ENCODE measurements at places on chromosomes 4 and X.

GRCh38 chr4:149265645-149266044 lies 550.0 kb downstream of the IQCM start:
- DNase-seq: no peak

DNA sequence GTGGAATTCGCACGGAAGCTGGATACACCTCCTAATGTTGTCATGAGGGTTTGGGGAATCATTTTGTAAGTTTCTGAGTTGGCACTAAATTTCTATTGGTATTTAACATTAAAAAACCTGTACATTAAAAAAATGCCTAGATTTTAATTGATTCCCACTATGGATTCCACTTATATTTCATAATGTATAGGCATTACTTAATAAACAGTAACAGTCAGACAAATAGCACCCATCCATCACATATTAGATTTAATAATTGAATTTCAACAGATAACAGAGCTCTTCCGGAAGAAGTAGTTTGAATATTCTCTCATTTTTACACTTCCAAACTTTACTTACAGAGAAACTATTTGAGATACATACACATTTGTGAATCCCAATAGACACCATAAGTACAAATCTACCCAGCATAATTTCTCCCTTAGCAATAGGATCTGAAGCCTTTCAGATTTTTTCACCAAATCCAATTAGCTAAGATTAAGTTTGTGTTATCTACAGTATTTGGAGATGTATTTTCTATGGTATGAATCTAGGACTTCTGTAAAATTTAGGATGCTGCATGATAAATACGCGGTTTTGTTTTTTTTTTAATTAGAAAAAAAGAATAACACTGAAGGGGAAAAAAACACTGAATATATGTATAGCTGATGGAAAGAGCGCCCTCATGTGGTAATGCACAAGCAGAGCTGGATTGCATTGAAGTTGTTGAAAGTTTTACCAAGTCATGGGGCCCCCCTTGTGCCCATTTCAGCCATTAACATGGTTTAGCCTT lies 12.2 kb upstream of the ODAM start:
- DNase-seq: peak; percentile 7

- no peak for DNase-seq
Measured at GRCh38 chr4:107804956-107805355, 19.8 kb upstream of the SGMS2 start.

DNA sequence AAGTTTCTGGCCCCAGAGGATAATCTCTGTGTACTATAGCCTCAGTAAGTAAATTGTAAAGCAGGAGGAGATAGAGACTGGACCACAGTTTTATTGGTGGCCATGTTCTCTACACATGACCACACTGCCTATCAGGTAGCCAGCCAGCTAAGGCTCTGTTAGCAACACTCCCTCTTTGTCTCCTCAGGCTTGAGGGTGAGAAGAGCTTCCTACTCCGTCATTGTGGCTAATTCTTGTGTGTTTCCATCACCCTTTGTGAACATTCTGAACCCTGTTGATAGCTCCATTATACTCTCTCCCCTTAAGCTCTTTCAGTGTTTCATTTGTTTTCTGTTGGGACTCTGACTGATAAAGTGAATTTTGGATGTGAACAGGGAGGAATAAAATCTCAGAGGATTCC lies 233.4 kb downstream of the CFAP299 start:
- no peak for DNase-seq

DNA sequence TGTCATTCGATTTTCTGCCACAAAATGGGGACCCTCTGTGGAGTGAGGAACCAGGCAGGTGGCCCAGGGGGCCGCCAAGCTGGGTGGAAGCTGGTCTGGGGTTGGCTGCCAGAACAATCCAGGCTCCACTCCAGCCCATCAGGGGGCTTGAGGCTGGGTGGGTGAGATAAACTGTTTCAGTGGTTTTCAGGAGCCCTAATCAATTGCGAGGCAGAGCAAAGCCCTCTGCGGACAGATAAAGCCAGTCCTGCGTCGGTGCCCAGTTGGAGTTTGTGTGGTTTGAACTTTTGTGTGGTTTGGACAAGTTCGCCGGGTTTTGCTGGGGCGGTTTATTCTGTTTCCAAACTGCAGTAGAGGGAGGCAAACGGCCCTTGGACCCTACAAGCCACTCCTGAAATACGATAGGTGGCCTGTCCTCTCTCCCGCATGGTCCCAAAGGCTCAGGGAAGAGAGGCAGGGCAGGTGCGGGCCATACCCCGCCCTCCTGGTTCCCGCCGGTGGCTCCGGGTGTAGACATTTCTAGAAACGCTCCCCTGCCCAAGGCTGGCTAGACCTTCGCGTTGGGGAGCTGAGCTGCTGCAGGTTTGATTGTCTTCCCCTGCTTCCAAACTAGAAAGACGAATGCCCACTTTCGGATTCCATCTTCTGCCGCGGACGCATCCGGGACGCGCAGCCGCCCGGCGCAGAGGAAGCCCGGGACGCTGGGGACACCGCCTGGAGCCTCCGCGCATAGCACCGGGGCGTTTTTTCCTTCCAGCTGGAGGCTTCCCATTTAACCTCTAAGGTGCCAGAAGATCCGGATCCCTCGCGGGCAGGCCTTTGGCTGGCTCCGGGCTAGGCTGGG lies 169.0 kb upstream of the BCOR start:
- DNase-seq: peak; percentile 73

DNA sequence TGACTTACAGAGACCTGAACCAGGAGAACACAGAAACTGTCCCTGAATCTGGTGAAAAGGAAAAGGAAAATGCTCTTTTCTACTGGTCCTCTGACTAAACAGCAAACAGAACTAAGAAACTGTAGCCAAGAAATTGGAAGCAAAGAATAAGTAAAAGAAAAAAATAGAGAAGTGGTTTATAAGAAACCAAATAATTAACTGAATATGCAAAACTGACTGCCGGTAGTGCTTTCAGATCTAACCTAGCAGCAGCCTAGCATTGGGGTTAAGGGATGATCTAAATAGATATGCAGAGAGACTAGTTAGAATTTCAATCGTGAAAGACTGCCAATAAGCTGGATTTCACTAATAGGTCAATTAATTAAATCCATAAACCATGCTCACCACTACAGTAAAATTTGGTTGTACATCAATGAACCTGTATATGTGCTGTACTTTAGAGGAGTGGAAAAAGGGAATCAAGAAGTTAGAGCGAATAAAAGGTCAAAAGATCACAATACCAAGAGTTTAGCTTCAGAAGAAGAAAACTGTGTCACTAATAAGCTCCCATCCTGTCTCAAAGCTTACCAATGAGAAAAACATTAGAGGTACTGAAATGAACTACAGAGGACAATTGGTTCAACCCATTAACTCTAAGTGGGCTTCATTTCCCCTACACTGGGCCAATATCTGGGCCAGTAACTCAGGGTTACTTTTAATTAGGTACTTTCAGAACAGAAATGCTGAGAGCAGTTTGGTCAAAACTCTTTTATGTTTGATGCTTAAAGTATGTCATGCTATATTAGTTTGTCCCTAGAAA lies 53.6 kb downstream of the KLHL13 start:
- no peak for DNase-seq

- no peak for DNase-seq
Measured at GRCh38 chrX:78650906-78651437, 8.2 kb downstream of the RTL3 start.

GRCh38 chr4:2412534-2412884 lies 5.9 kb downstream of the ZFYVE28 start:
- peak; percentile 83 for DNase-seq

- DNase-seq: no peak
Measured at GRCh38 chr4:72067051-72067450, 35.3 kb downstream of the NPFFR2 start.

DNA sequence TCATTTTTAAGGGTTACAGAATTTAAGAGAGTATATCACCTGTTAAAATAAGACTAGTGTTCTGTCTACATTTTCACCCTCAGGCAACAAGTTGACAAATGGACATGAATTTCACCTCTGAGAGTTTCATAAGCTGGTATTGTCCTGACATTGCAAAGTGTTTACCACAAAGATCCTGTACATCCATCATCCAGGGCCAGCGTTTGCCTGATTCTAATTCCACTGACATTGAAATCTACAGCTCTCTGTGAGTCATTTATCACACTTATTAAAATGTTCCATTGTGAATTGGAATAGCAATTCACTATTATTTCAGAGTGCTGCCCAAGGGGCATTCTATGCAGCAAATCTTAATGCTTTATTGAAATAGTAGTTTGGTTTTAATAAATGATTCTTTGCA lies 1499.4 kb upstream of the PCDH7 start:
- no peak for DNase-seq

DNA sequence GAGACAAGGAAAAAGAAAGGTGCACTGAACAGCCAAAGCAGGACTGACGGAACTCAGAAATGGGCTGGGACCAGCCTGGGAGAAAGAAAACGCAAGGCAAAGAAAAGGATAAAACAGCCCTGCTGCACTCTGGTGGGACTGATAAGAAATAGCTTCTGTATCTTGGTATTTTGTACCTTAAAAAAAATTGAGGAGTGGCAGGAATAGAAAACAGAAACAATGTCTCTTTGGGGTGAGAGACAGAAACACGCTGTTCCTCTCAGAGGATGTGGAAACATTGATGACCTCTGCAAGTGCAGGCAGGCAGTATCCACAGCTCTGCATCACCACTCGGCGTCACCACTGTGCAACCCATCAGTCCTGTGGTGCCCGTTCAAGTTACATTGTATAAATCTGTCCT lies 152.5 kb upstream of the SPRY1 start:
- peak; percentile 20 for DNase-seq

GRCh38 chrX:117538178-117539089 lies 578.2 kb downstream of the KLHL13 start:
- no peak for DNase-seq

- DNase-seq: no peak
Measured at GRCh38 chr4:10007436-10007740, 13.9 kb downstream of the SLC2A9 start.

Measured in transverse colon (tissue), 4 donors.